ENCODE measurements at places on chromosomes 6 and 20.
A peak's percentile ranks its signal among the peaks of the same experiment; 100 is the strongest.

DNA sequence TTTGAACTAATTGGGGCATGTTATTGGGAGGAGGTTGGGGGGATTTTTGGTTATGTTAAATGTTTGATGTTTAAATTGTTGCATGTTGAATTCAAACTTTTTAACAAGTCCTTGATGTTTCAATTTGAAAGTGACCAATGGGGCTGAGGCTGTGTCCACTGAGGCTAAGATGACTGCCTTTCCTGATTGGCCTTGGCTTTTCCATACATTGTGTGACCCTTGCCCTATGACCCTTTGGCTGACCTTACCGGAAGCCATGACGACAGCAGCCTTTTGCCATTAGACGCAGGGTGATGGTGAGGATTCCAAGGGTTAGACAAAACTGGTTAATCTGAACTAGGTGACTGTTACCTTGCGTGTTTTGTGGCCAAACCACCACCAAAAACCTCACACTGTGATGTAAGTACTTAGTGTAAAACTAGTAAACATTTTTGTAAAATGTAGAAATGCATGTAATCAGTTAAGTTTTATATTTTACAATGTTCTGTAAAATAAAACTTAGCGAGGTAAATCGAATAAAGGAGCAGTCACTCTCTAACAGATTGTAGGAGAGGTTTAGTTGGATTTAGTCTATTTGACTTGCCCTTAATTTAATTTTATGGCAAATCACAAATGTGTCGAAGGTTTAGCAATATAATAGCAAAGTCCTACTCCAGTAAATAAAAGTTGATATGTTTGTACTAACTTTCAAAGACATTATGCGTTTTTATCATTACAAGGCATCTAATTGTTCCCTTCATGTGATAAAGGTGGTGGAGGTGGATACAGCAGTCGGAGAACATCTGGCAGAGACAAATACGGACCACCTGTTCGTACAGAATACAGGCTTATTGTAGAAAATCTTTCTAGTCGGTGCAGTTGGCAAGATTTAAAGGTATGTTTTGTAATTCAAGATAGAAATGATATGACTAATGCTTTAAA lies 1.6 kb downstream of the SRSF6 start:
- no peak for DNase-seq

- DNase-seq = no peak
Measured at GRCh38 chr20:62815066-62815991, 1.5 kb upstream of the COL9A3 start.

DNA sequence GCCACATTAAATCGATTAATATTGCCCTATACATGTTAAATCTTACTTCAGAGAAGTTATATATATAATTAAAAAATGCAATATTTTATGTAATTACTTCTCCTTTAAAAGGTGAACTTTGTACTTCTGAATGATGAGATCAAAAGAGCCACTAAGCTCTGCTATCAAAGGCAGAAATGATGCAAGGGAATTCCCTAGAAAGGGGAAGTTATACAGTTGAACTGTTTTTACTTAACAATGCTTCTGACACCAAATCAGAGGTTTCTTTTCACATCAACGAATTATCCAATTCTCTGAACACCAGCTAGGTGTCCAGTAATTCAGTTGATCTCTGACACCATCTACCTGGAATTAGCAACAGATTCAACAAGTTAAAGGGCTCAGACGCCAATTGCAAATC lies 319.9 kb upstream of the TSHZ2 start:
- DNase-seq = no peak

- no peak for DNase-seq
Measured at GRCh38 chr6:96967957-96968871, 43.7 kb downstream of the KLHL32 start.

- DNase-seq = no peak
Measured at GRCh38 chr6:111918825-111919224, 45.6 kb upstream of the FYN start.

DNA sequence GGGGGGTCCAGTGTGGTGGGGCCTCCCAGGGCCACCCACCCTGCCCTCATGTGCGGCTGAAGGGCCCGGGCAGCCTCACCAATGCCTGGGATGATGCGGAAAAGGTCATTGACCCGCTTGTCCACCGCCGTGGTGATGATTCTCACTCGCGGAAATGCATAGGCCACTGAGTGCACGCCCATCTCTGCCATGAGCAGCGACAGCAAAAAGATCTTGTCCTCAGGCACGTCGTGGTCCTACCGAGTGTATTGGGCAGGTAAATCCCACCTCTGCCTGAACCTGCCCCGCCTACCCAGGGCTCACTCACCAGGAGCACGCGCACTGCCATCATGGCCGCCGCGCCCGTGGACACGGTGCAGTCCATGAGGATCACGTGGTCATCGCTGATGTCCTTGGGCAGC lies 16.1 kb downstream of the UCKL1 start:
- DNase-seq = no peak

DNA sequence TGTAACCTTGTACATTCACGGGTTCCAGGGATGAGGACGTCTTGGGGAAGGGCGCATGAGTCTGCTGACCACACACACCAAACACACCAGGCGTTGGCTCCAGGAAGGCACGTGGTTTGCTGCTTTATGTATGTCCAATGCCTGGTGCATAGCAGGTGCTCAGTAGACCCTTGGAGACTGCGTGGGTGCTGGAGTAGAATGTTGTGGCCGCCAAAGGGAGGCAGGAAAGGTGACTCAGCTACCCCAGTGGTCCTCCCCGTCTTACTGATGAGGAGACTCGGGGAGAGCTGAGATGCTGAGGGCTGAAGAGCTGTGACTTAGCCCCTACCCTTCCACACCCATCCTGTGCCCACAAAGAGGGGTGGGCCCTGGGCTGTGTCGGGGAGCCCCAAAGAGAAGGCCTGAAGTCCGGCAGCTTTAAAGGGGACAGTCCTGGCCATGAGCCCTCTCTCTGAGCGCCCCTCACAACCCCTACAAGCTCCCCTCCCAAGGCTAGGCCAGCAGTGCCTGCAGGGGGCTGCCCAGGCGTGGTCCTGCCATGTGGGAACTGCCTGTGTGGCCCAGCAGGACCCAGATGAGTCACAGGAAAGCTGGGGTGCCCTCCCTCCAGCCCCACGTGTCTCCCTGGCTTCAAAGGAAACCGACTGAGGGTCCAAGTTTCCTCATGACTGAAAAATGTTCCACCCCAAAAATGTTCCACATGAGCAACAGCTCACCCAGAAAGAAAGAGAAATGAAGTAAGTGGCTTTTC lies 28.0 kb upstream of the PTGIS start:
- no peak for DNase-seq

- DNase-seq = no peak
Measured at GRCh38 chr20:59165396-59165795, 1.8 kb downstream of the ZNF831 start.

- peak; percentile 83 for DNase-seq
Measured at GRCh38 chr6:32868257-32868788, 14.3 kb downstream of the PSMB9 start.

GRCh38 chr20:57475388-57476083 lies 49.4 kb downstream of the CTCFL start:
- no peak for DNase-seq

DNA sequence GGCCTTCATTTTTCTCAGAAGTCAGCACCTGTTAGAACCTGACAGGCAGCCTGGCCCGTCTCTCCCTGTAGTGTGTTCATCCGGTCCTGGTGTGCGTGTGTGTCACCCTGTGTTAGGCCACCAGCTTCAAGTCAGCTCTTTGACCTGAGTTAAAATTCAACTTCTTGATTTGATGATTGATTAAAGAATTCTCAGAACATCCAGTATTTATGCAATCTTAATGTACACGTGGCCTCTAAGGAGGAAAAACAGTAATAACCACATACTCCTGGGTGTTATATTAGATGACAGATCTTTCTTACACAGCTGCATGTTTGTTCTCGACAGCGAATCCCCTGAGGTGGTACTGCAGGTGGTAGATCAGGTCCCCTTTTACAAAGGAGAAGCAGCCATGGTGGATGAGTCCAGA lies 19.1 kb upstream of the TMEM217 start:
- DNase-seq = peak; percentile 4

DNA sequence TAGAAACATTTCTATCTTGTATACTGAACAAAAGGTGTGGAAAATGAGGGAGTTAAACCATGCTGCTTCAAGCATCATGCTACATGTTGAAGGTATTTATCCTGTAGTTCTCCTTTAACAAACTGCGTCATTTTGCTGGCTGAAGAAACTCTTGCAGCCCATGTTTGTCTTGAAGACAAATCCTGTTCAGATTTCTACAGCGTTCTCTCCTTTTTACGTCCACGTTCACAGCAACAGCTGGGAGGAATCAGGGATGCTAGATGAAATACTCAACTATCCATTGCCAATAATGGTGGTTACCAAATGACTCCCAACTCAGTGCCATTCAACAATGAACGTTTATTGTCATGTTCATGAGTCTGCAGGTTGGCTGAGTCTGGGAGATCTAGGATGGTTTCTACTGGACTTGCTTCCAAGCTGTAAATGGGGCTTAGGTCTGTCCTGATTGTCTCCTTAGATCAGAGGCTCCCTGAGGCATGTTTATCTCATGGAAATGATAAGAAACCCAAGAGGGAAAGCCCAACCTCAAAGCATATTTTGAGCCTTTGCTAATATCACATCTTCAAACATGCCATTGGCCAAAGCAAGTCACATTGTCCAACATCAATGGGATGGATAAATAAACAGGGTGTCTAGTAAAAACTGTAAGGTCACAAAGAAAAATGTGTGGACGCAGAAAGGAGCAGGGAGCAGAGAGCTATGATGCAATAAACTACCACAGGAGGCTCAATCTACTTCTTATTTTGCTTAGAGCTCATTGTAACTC lies 2.7 kb upstream of the PLCB1 start:
- DNase-seq = no peak

- no peak for DNase-seq
Measured at GRCh38 chr6:10373642-10374359, 41.1 kb downstream of the TFAP2A start.

DNA sequence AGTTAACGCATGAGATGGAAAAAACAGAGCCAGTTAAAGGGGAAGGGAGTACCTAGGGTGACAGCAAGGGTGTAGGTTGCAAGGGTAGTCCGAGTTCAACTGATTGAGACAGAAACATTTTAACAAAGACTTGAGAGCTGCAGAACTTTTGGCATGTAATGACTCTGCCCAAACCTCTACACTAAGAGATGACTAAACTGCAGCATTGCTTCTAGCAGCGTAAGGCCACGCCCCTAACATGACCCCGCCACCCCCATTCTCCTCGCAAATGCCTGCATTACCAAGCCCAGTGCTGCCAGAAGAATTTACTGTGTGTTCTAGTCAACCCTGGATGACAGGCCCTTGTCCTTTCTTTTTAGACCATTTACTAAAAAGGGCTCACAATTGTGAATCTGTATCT lies 6.3 kb upstream of the HINT3 start:
- no peak for DNase-seq

DNA sequence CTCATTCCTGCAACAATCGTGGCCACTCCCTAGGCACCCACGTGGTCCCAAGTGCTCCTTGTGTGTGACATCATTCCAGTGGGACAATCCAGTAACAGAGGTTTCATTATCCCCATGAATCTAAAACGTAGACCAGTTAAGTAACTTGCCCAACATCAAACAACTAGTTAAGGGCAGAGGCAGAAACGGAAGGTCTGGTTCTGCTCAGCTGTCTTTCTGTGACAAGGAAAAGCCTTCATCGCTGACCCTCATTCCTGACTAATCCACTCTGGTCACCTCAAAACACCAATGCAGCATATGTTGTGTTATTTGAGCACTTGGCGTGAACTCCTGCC lies 261.4 kb upstream of the JARID2 start:
- no peak for DNase-seq

GRCh38 chr6:14189074-14189473 lies 71.5 kb downstream of the CD83 start:
- DNase-seq = no peak

GRCh38 chr20:50193836-50194421 lies 3.3 kb downstream of the CEBPB start:
- no peak for DNase-seq

DNA sequence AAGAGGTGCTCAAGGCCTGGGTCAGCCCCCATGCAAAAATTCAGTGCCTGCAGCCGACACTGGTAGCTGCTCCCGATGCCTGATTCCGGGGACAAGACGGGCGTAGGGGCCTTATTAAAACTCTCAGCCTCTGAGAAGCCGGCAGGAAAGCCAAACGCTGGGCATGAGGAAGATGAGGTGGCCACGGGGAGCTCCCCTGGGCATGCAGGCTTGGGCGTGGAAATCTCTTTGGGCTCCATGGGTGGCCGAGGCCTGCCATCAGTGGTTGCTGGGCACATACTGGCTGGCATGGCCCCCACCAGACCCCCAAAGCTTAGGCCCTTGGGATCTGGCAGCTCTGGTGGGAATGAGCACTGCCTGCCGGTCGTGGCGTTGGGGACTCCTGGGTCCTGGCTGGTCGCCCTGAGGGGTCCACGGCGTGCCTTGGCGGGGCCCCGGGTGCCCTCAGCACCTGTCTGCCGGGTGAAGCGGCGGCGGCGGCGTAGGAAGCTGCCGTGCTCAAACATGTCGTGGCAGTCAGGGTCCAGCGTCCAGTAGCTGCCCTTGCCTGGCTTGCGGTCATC lies 586 bp downstream of the FOXS1 start:
- no peak for DNase-seq

DNA sequence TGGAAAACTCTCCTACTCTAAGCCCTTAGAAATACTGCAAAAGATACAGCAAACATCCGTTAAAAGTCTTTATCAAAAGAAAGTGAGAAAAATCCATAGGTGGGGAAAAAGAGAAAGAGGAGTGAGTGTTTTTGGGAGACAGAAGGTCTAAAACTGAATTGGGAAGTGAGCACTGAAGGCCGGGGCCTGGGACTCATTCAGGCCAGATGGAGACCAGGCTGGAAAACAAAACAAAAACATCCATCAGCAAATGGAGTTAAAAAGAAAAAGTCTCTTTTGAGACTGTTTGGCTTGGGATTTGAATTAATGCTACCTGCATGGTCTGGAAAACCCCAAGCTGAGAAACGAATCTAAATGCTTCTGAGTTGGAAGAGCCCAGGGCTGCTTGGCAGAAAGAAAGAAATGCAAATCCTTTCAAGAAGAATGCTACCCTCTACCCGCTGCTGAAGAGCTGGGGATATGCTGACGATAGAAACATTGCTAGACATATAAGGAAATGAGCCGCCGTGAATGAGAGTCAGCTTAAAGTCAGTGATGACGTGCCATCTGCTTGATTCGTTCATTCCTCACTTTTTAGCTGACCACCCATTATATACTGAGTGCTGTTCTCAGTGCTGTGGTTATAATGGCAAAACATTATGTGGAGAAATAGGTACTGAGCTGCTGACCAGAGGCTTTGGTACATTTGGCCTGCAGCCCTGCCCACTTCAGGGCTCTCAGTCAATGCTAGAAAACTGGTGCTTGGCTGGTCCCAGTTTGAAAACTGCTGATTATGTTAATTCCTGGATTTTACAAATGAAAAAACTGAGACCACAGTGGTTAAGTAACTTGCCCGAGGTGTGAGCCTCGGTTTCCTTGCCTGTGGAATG lies 28.0 kb upstream of the TULP4 start:
- peak; percentile 11 for DNase-seq

Data from CD4-positive, alpha-beta T cell treated with Interleukin-6 at 100 ng/mL for 8 hours (primary cell).